ENCODE measurements at places on chromosomes 3 and 15.

DNA sequence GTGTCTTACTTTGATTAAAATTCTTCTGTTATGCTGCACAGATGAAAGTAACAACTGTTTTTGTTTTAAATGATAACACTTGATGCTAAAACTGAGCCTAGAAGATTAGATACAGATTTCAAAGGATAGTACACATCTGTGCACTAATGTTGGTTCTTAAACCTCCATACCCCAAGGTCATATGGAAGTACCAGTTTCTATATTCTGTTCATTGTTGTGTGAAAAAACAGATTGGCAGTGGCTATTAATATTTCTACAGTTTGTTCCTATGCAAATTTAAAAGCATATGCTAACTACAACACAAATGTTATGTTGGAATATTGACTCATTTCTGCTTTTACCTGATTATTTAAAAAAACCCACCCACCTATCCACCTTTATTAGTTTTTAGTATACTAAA, 32.0 kb upstream of the GBE1 start:
- DNase-seq, result no peak

- no peak for DNase-seq
Measured at GRCh38 chr3:140315955-140316354, 361.9 kb upstream of the TRIM42 start.

DNA sequence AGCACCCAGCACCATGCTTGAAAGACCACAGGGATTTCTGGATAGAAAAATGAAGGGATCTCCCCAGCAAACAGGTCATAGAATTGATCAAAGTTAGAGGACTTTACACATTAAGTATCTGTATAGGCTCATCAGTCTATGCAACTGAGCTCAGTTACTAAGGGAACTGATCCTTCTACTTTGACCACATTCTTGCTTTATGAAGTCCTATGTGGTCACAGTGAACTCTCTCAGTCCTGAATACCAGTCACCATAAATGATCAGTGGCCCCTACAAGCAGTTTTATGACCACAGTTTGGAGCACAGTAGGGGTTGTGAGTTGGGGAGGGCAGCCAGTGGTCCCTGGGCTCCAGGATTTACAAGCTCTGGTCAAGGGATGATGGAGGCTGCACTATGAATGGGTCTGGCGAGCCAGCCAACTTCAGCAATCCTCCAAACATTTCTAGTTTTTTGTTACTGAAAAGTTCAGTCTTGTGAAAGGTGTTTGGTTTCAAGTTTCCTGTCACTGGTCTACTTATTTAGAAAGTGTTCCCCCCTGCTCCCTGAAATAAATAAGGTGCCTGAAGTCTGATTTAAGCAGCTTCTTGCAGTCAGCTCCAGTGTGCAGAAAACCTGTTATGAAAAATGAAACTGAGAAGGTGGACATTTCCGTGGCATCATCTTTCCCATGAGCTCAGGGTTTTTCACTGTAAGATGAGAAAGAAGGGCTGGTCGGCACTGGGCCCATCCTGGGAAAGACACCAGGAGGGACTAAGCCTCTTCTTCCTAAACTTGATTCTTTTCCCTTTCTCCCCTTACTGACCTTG, 75.5 kb downstream of the DAPK2 start:
- no peak for DNase-seq

DNA sequence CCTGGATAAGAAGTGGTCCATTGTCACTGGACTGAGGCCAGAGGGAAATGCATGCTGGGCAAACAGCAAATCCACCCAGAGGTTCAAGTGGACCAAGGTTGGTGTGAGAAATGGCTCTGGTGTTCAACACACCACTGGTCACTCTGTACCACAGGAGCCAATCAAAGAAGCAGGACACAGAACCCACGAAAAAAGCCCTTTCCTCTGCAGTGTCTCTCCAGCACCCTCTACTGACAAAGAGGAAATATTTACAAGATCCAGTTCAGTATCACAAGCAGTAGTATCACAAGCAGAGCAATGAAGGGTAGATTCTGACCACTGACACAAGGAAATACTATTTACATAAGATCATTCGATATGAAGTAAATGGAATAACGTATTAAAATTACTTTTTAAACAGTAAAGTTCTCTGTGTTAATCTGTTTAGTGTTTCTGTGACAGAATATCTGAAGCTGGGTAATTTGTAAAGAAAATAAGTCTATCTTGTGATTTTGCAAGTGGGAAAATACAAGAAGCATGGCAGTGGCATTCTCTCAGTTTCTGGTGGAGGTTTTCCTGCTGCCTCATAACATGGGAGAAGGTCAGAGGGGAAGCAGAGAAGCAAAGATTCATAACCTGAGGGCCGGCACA, 390.7 kb downstream of the EFHB start:
- no peak for DNase-seq

- no peak for DNase-seq
Measured at GRCh38 chr3:150407808-150408220, 284 bp upstream of the TSC22D2 start.

DNA sequence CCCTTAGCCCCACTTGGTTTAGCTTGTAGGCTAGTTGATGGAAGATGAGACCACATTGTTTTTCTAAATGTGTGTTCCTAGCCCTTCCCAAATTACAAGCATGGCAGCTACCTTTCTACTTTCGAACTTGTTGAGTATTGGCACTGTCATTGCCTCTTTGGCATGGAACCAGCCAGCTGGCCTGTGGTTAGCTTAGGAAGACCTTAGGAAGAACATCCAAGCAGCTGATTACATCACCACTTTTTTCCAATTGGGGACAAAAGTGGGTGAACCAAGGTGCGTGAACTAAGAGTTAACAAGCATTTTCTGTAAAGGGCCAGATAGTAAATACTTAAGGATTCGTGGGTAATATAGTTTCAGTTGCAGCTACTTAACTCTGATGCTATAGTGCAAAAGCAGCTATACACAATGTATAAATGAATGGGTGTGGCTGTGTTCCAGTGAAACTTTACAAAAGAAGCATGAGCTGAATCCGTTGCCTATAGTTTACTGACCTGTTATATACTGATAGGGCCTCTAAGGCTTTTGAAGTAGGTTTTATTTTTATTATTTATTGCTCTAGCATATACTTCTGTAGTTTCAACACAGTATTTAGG, 8.5 kb downstream of the KLHL18 start:
- peak; percentile 81 for DNase-seq

- no peak for DNase-seq
Measured at GRCh38 chr3:12818773-12819172, 22.3 kb downstream of the CAND2 start.

- no peak for DNase-seq
Measured at GRCh38 chr3:37477275-37477674, 302.9 kb upstream of the LRRFIP2 start.

- no peak for DNase-seq
Measured at GRCh38 chr3:11415099-11415498, 142.9 kb downstream of the ATG7 start.

GRCh38 chr3:100798012-100798411, 88.7 kb downstream of the TFG start:
- no peak for DNase-seq

- DNase-seq, result no peak
Measured at GRCh38 chr3:127982155-127982554, 67.1 kb downstream of the KBTBD12 start.

- no peak for DNase-seq
Measured at GRCh38 chr3:15342945-15343344, 10.6 kb upstream of the SH3BP5 start.

GRCh38 chr3:128505771-128506170, 12.8 kb upstream of the GATA2 start:
- no peak for DNase-seq

- no peak for DNase-seq
Measured at GRCh38 chr15:83164111-83164770, 43.4 kb downstream of the HDGFL3 start.

GRCh38 chr3:170751083-170751898, 118.7 kb downstream of the RPL22L1 start:
- DNase-seq, result peak; percentile 97

DNA sequence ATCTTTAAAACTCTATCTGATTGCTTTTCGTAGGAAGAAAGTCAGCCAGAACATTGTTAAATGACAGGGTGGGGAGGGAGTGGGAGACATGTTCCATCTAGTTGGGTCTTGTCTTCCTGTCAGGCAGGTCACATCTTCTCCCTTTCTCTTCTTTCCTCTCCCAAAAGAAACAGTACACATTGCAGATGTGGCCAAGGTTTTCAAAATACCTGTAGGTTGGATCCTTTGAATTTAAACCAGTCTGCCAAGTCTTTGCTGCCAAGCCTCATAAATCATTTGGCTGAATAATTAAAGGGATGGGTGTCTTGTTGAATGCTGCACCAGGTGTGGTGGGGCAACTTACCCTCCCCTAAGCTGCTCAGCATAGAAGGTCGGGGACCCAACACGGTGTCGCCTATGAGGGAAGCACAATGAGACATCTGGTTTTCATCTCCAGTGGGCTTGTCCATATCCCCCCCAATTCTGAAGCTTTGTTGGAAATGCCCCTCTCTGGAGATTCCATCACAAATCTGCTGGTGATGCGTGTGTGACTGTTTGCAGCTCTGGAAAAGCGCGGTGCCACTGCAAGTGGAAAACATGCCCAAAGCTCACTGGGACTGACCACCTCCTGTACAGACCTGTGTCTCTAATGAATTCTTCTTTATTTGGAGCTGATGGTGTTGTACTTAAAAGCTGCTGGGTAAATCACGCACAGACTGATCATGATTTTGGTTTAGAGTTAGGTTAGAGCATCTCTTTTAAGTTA, 112.6 kb downstream of the FILIP1L start:
- no peak for DNase-seq

Data from myocyte (in vitro differentiated cells).